Stimulated activated effector memory CD8-positive, alpha-beta T cell treated with anti-CD3 and anti-CD28 coated beads, Interleukin-12 subunit alpha, Interleukin-12 subunit beta, amount 100 ng/mL, for 72 hours (primary cell): ENCODE measurements at places on chromosomes 13 and 19.

- no peak for DNase-seq
Observed at GRCh38 chr13:44760434-44760833, 184.3 kb upstream of the TSC22D1 start.

DNA sequence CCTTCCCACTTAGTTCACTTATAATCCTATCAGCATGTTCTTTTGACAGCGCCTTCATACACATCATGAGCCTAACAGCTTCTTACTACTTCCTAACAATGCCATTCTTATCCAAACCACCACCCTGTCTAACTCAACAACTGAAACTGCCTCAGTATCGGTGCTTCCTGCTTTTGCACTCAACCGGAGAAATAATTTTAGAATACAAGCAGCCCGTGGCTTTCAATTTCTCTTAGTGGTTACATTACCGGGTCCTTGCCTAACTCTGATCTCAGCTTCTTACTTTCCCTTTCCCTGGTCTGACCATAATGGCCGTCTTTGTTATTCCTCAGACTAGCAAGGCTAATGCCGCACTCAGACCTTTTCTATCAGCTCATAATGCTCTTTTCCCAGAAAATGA lies 17.0 kb downstream of the ZFP82 start:
- no peak for DNase-seq

DNA sequence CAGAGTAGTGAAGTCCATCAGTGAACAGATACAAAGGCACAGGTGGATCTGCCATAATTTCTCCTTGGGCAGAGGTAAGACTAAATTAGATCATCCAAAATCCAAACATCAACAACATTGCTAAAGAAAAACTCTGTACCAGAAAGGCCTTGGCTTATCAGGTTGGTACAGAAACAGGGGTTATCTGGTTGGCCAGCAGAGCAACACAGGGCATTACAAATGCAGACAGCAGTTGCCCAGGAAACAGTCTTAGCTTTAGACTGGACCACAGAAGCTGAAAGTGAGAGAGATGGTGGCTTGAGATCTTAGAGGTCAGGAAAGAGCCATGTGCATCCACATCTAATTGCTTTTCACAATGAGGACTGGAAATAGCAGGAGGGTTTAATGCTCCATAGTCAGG lies 26.6 kb upstream of the DGKH start:
- no peak for DNase-seq

DNA sequence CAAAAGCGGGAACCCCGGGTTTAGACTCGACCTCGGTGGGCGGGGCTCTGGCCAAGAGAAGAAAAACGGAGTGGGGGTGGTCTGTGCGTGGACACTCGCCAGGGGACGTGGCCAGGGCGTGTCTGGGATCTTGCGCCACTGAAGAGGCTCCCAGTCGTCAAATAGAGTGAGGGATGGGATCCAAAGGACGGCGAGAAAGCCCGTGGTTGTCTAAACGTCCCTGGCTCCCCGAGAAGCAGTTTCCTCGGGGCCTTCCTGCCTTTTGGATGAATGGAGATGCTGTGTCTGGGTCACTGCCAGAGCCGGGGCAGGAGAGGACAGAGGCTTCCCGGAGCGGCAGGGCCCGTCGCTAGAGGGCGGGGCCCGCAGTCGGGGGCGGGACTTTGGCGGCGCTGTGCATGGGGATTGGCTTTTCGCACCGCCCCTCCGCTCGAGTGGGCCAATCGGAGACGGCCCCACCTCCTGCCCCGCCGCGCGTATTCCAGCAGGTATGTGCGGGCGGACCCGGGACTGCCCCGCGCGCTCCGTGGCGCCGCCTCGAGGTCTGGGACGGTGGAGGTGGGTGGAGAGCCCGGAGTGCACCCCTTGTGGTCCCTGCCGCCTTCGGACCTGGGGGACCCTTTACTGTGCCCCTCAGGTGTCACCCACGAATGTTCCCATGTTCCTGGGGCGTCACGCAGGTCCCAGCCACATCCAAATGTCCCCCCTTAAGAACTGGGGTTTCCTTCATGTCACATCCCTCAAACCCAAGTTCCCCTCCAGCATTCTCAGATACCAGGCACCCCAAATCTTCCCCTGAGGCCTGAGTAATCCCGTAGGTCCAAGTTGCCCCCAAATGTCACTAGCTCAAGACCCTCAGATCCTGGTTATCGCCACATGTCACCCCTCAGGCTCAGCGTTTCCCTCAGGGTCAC lies 38.3 kb downstream of the ZSWIM4 start:
- DNase-seq = peak; percentile 85

- peak; percentile 65 for DNase-seq
Observed at GRCh38 chr19:48398102-48398374, 4.6 kb downstream of the GRIN2D start.

- peak; percentile 28 for DNase-seq
Observed at GRCh38 chr13:19862481-19863313, 752 bp downstream of the ZMYM5 start.

DNA sequence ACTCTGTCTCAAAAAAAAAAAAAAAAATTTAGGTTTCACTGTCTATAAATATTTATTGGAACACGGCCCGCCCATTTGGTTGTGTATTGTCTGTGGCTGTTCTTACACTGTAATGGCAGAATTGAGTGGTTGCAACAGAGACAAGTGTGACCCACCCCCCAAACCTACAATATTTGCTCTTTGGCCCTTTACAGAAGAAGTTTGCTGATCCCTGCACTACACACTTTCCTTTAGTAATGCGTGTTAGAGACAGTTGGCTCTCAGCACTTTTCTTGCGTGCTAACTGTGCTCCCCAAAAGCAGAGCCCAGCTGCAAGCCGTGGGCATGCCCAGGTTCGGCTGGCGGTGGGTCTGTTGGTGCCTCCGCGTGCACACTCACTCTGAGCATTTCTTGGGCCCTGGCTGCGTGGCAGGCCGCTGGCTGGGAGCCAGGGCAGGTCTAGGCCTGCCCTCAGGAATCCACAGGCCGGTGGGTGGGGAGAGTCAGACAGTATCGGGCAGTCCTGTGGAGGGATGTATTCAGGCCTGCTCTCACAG lies 72.6 kb downstream of the SIPA1L3 start:
- DNase-seq = no peak

GRCh38 chr13:37869506-37869755 lies 141 bp downstream of the TRPC4 start:
- no peak for DNase-seq

GRCh38 chr19:33468361-33469170 lies 53.0 kb downstream of the PEPD start:
- no peak for DNase-seq
